Kidney epithelial cell (primary cell): ENCODE measurements at places on chromosomes 11 and 22.

GRCh38 chr11:120657306-120658070, 145.9 kb downstream of the GRIK4 start:
- no peak for DNase-seq

GRCh38 chr11:115497303-115497702, 6.9 kb downstream of the CADM1 start:
- no peak for DNase-seq

DNA sequence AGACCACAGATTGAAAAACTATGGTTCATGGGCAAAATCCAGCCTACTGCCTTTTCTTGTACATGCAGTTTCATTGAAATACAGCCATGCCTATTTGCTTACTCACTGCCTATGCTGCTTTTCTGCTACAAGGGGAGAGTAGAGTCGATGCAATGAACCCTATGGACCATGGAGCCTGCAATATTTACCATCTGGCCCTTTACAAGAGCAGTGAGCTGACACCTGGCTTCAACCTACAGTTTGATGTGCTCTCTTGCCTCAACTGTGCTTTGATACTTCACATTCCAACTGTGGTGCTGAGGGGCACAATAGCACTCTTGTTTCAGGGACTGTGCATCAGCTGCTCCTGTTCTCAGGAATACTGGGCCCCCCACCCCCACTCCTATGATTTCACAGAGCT, 239.5 kb upstream of the SORL1-AS1 start:
- no peak for DNase-seq

DNA sequence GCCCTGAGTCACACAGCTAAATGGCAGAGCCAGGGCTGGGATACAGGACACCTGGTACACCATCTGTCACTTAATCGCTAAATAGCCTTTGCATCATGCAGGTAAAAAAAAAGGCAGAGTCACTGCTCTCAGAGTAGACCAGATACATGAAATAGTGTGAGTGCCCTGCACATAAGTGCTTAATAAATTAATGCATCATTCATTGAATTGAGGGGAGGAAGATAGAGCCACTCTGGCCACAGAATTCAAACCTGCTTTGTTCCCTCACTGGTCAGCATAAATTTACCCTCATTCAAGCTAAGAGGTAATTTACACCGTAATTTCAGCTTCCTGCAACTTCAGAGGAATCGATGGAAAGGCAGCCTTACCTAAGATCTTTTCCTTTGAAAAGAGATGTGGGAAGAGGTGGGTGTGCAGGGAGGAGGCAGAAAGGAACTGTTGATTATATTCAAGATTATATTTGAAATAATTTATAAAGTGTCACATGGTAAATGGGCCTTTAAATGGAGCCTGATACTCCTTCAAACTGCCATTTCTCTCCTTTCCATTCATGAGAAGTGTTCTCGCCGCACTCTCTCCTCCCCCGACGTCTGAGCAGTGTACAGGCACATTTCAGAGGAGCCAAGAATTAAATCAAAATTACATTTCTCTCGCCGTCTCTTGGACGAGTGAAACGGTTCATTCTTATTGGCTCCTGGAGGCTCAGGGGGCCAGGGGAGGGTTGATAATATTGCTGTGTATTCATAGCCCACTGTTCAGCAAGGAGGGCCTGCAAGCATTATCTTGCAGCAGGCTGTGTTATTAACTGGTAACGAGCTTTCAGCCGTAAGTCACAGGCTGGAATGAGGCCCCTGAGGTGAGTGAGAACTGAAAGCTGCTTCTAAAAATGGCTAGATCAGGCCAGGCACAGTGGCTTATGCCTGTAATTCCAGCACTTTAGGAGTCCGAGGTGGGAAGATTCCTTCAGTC, 52.2 kb upstream of the HMGXB4 start:
- no peak for DNase-seq

DNA sequence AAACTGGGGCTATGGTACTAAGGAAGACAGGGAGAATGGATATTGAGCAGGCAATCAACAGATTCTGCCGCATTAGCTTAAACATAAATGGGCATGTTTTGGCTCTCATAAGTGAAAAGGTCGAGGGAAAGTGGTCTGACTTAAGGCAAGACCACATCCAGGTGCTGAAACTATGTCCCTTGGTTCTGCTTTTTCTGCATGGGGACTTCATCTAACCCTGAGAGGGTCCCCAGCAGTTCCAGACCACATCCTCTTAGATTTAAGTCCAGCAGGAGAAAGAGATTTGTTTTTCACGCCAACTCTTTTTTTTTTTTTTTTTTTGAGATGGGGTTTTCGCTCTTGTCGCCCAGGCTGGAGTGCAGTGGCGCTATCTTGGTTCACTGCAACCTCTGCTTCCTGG, 5.5 kb downstream of the RPS6KA4 start:
- DNase-seq: no peak

DNA sequence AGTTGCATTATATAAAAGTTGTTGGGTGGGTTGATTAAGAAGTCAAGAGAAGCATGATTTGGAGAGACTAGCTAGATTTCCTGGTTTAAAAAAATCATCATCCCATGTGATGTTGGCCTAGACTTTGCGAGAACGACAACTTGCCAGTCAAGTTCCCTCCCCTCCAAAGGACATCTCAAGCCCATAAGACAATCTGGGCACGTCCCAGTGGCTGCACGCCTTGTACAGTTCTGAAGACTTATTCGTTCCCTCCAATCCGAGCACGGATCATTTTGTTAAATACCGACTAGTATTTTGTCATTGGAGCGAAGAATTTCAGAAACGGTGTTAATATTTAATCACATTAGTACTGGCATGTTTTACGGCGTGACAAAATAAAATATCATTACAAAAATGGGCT, 8.0 kb downstream of the MN1 start:
- DNase-seq: no peak

DNA sequence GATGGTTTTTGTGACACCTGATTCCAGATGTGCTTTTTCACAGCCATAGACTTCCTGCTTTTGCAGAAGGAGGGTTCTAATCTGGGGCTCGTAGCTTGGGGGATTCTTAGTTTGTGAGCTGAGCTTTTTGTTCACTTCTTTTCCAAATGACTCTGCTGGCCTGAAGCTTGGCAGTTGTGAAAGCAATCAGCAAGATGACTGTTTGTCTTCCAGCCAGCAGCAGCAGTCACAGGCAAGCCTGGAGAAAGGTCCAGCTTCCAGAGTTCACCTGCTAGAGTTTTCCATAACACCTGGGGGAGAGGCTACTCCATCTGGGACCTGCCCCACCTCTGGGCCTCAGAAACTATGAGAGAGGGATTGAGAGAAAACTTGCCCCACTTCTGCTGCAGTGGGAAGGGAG, 4.1 kb downstream of the MARK2 start:
- DNase-seq: no peak
